Caudate nucleus (tissue), 63 donors: ENCODE measurements at places on chromosomes 4 and X.
A peak's percentile ranks its signal among the peaks of the same experiment; 100 is the strongest.

DNA sequence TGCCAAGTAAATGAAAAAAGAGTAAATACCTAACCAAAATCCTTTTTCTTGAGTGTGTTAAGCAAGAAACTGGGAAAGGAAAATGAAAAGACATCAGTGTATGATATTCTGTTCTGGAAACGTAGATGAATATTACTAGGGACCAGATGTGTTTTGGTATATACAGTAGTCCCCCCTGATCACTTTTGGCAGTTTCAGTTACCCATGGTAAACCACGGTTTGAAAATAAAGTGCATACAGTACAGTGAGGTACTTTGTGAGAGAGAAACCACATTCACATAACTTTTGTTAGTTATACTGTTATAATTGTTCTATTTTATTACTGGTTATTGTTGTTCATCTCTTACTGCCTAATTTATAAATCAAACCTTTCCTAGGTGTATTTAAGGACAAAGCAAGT is 250.9 kb downstream of the TENM3 start:
- no peak for DNase-seq

- no peak for DNase-seq
These were observed 58.0 kb downstream of the FAM53A start for GRCh38 chr4:1626151-1626550.

- no peak for DNase-seq
These were observed 117.4 kb upstream of the LIMCH1 start for GRCh38 chr4:41420541-41420940.

DNA sequence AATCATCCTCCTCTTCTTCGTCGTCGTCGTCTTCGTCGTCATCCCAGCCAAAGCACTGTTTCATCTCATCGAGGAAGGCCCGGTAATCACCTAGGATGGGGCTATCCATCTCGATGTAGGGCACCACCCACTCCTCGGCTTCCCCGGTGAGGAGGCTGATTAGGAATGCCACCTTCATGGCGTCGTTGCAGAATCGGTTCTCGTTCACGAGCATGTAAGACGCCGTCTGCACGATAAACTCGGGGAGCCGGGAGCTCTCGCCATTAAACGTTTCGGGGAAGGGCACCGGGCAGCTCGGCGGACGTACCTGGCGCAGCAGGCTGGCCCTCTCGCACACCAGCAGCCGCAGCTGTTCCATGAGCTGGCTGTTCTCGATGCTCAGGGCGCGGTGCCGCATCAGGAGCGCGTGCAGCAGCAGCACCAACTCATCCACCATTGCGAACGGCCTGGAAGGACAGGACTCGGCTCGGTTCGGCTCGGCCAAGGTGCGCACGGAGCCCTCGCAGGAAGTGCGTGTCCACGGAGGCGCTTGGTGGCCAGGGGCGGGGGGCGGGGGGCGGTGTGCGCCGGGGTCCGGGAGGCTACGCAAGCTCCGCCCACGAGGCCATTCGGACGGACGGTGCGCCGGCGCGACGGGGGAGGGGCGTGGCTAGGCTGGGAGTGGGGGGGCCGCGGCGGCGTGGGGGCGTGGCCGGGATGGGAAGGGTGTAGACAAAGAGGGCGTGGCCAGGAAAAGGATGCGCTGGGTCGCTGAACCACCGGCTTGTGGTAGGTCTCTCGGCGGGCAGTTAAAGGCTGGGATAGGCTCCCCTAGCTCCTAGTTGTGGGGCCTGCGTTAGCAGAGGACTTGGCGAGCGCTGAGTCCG is at the start of gene LDOC1:
TSS of gene LDOC1 (minus strand) at position 544 of the 866 bp plus-strand sequence. CDS start at position 436, 108 bp downstream.
- peak; percentile 81 for DNase-seq

GRCh38 chr4:66539745-66540144 is 869.5 kb upstream of the EPHA5 start:
- DNase-seq = no peak

DNA sequence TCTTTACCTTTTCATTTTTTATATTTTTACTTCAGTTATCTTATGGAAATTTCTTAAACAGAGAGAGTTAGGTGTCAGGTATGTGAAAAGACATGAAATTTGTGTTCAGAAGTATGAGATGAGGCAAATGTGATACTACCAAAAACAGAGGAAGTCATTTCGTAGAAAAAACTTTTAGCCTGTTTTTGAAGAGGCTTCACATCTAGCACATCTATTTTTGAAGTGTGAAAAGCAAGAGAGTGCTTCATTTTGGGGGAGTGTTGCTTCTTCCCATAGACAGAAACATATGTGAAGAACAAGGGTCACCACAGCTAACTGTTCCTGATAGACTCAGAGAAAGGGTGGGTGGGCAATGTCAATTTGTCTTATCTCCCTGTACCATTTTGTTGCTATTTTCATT is 125.3 kb downstream of the TET2 start:
- DNase-seq = no peak

DNA sequence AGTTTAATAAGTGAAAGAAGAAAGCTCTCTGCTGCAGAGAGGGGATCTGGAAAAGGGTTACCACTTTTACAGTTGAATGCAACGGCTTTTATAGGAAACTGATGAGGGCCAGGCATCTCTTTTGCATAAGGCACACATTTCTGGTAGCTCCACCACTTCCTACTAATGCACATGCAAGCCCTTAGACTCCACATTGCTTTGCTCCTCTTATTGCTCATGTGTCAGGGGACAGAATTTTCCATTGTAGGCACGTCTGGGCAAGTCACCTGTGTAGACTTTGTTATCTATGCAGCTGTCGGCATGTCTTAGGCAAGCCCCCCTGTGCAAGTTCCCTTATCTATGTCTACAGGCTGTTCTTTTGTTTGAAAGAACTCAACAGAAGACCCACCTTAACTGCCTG is 294.6 kb upstream of the STS start:
- no peak for DNase-seq

GRCh38 chr4:157978680-157979361 is 194.0 kb downstream of the GASK1B start:
- DNase-seq = peak; percentile 85

GRCh38 chr4:1521821-1522361 is 115.6 kb upstream of the NKX1-1 start:
- DNase-seq = no peak

GRCh38 chr4:183430317-183430993 is 14.0 kb upstream of the CDKN2AIP start:
- no peak for DNase-seq

GRCh38 chr4:144374065-144374464 is 233.5 kb upstream of the GYPA start:
- DNase-seq = no peak

DNA sequence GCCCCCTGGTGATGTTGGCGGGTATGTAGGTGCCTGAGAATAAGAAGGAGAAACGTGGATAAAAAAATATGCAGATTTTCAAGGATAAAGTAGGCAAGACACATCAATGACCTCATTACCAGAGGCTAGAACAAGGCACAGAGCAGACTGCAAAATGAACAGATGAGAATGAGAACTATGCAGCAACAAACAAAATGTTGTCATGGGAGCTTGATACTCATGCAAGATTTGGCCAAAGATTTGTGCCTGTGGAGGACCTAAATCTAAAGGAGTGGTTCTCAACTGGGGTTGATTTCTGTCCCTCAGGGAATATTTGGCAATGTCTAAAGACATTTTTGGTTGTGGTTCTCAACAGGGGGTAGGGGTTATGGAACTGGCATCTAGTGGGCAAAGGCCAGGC is 177.3 kb downstream of the FRMPD4 start:
- no peak for DNase-seq

- no peak for DNase-seq
These were observed 36.5 kb downstream of the PTPN13 start for GRCh38 chr4:86630629-86631028.

GRCh38 chr4:184596617-184597185 is 52.5 kb downstream of the CASP3 start:
- no peak for DNase-seq

- no peak for DNase-seq
These were observed 45.1 kb downstream of the IGFBP7 start for GRCh38 chr4:57064811-57065711.

GRCh38 chrX:41722214-41722613 is 1.8 kb upstream of the GPR82 start:
- no peak for DNase-seq

GRCh38 chr4:74235135-74235534 is 73.1 kb upstream of the EPGN start:
- no peak for DNase-seq

GRCh38 chr4:75634281-75634680 is 4.0 kb upstream of the CDKL2 start:
- DNase-seq = no peak

DNA sequence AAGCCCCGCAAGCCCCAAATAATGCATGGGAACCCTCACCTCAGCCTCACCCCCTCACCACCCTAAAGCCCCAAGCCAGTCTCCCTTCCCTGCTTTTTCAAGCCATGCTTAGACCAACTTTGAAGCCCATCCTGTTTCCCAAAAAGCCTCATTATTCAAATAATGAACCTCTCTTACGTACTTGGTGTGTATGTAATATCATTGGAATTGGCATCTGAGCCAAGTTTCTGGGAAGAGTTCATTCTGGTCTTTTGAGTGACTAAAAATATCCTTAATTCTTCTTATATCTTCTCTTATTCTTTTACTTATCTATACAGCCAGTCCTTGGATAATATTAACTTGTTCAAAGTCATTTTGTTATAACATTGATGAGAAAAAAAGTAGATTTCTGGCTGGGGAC is 875.8 kb upstream of the SLIT2 start:
- no peak for DNase-seq

DNA sequence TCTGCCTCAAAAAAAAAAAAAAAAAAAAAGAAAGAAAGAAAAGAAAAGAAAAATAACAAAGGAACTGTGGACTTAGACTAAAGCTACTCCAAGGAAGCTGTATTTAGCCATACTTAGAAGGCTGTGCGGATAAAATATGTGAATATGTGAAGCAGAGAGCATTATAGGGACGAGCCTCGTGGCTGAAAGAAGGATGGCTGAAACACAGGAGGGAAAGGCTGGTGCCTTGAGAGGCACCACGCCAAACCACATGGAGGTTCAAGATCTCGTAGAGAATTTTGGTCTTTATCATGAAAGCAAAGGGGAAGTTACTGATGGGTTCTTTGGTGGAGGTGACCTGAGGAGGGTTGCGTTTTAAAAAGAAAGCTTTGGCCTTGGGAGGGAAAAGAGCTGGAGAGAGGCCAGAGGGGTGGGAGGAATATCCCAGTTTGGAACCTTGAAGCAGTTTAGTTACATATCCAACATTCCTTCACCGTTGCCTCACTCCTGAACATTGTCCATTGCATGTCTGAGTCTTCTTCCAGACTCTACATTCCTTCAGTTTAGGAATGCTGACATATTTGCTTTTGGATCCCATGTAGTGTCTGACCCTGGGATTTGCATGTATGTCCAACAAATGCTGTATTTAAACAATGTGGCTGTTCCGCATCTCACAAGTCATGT is 82.5 kb downstream of the CPE start:
- no peak for DNase-seq

DNA sequence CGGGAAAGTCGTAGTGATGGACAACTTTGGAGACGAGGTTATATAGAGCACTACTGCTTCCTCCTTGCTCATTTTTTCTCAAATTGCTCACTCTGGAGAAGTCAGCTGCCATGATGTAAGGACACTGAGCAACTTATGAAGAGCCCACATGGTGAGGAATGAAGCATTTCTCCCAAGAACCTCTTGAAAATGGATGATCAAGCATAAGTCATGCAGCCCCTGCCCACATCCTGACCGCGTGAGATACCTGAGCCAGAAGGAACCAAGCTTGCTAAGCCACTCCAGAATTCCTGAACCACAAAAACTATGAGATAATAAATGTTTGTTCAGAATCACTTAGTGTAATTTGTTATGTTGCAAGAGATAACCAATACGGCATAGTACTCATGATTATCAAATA is 42.8 kb downstream of the PDE5A start:
- DNase-seq = no peak

GRCh38 chr4:76208005-76208765 is 5.4 kb downstream of the SCARB2 start:
- DNase-seq = peak; percentile 75

DNA sequence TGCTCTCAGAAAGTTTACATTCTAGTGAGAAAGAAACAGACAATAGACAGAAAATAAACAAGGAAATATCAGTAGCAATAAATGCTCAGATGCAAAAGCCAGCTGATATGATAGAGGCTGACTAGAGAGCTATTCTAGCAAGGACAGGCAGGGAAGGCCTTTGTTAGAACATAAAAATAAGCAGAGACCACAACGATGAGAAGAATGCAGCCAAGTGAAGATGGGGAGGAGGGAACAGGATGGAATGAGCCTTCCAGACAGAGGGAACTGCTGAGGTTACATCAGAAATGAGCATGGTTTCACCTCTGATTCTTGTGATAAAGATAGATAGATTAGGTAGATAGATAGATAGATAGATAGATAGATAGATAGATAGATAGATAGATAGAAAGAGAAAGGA is 7.6 kb upstream of the SOWAHB start:
- no peak for DNase-seq

DNA sequence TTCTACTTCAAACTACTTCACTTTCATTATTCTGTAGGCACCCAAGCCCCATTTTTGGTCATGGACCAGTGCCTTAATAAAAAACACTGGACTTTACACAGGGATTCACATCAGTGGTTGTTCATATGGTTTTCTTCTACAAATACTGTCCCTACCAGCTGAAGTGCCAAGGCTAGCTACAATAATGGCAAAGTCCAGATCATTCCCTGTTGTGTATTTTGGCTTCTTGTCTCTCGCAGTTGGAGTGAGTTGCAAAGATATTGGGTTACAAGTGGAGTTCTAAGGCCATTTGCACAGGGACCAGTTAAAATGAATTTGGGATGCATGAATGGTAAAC is 16.7 kb upstream of the ANKRD17 start:
- DNase-seq = no peak

- no peak for DNase-seq
These were observed 3.0 kb downstream of the BMP15 start for GRCh38 chrX:50913520-50913919.

DNA sequence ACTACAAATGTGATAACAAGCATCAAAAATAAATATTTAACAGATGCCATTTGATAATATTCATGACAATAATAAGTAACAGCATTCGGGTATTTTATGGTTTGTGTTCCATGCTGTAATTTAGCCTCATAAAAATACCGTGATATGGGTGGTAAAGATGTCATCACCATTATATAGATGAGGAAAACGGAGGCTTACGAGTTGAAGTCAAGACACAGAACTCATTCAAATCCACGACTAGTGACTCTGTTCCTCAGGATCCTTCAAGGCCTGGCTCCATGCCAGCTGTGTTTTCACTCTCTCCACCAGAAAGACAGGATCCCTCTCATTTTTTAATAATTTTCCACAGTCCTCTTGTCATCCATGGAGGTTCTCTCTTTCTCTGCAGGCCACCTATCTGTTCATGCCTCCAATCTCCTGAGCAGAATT is 94.5 kb downstream of the APBB2 start:
- no peak for DNase-seq

GRCh38 chr4:189048119-189048518 is 892.6 kb upstream of the FRG1 start:
- no peak for DNase-seq

DNA sequence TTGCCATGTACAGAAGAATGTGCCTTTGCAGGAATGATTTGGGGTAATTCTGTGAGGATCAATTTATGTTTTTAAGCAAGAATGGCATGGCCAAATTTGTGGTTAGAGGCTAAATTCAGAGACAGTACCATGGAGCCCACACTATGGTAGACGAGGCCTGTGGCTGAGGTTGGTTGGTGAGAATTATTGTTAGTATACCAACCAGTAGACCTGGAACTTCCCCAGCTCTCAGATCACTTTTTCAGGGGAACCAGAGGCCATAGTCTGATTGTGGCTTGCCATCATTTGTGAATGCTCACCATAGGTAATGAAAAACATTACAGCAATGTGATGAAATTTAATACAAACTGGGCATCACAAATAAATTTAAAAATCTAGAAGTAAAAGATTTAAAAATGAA is 56.3 kb downstream of the SHISA3 start:
- DNase-seq = no peak

- DNase-seq = no peak
These were observed 6.4 kb downstream of the PPEF2 start for GRCh38 chr4:75895744-75896314.
